ENCODE measurements at places on chromosomes 3 and 15.

GRCh38 chr3:130711565-130712324 is 34.9 kb downstream of the PIK3R4 start:
- DNase-seq = no peak

GRCh38 chr3:187788984-187789857 is 44.0 kb upstream of the BCL6 start:
- no peak for DNase-seq

GRCh38 chr3:48835650-48836366 is 11.9 kb downstream of the PRKAR2A start:
- no peak for DNase-seq

- DNase-seq = no peak
Measured at GRCh38 chr15:93671387-93671943, 559.9 kb upstream of the MCTP2 start.

DNA sequence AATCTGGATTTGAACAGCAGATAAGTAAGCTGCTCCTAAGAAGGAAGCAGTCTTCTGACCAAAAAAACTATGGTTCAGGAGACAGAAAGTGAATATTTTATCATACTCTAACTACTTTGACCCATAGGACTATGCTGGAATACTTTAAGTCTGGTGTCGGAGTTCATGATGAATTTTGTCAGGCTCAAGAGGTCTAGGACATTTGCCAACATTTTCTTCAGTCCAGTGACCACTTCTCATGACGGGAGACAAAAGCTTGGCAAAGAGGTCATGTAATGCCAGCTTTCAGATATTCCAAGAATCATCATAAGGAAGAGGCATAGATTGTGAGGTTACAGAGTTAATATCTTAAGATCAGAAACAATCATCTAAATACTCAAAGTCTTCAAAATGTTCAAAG is 20.5 kb upstream of the DCBLD2 start:
- no peak for DNase-seq

DNA sequence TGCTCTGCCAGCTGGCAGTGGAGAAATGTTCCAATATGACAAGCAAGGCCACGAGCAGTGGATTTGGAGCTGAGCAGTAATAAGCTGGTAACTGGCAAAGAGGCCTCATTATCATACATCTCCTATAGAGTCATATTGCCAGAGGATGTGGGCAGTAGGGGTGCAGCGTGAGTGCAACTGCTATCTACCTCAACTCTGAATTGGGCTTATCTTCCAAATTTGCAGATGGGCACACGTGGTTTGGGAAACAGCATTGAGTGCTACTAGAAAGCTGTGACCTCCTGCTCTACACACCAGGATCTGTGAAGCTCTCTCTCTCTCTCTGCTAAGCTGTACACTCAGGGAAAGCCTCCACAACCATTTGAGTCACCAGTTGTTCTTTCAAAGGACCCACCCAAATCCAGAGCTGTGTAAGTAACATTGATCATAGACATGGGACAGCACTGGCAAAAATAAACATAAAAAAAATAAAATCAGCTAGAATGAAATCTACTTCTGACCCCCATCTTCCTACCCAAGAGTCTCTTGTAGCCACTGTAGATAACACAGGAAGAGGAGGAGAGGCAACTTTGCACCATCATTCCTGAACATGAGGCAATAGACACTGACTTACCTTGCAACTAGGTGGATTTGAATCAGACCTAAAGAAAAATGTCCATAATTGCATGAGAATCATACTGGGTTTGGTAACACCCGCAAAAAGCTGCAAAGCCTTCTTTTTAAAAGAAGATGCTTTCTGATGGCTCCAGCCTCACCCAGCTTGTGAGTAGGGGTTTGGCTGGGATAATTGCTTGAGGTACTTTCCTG is 82.9 kb upstream of the THBS1 start:
- DNase-seq = no peak

DNA sequence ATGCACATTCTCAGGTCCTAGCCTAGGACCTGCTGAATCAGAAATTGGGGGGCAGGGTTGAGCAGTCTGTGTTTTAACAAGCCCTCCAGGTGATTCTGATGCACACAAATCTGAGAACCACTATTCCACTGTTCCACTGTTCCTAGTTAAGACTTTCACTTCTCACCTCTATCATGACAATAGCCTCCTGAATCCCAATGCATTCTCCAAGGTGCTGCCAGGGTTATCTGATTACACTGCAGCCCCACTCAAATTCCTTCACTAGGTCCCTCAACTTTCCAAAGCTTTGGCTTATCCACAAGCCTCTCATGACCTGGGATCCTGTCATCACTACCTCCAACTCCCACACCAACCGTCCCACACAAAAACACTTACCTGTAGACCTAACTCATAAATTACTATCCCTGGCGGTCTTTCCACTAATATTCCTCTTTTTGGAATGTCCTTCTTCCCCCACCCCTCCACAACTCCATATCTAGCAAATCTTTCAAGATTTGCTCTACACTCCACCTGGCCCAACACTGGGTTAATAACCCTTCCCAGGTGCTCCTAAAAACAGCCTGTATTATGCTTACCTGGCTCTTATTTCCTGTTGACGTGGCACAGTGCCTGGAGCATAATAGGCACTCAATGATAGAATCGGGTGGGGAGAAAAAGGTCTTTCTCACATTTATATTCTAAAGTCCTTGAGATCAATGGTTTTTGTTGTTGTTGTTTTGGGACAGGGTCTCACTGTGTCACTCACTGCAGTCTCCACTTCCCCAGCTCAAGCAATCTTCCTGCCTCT is 27.2 kb downstream of the TBL1XR1 start:
- no peak for DNase-seq

GRCh38 chr3:53146319-53146891 is 14.6 kb upstream of the PRKCD start:
- DNase-seq = no peak

DNA sequence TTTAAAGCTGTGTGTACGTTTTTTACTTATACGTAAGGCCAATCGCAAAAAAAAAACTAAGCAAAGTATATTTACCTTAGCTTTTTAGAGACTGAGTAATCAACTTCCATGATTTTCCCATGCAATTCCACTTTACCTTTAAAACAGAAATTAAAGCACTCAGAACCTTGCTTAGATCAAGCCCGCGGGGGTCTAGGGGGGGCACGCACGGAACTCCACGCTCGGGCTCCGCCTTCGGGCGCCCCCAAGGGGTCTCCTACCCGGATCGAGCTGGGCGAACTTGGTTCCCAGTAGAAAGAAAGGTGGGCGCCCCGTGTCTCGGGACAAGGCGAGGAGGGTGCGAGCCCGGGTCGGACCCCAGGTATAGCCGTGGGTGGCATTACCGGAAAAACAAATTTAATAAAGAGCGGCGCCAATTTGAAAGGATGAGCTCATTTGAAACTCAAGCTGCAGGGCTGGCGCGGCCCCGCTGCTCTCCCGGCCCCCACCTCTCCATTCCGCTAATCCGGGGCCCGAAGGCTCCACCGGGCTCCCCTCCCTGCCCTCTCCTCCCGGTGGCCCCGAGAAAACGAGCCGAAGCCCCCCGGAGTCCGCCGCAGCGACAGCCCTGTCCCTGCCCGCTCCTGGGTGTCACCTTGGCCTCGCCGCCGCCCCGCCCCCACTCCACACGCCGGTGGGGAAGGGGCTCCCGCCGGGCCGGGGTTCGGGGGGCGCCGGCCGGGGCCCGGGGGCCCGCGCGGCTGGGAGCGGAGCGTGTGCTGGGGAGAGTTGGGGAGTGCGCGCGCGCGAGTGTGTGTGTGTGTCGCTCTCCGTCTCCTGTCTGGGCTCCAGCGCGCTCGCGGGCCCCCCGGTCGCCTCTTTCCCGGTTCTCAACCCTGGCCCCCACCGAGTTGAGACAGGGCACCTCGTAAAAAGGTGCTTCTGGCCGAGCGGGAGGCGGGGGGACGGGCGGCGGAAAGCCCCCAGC is 1.5 kb downstream of the IGF2BP2 start:
- no peak for DNase-seq

DNA sequence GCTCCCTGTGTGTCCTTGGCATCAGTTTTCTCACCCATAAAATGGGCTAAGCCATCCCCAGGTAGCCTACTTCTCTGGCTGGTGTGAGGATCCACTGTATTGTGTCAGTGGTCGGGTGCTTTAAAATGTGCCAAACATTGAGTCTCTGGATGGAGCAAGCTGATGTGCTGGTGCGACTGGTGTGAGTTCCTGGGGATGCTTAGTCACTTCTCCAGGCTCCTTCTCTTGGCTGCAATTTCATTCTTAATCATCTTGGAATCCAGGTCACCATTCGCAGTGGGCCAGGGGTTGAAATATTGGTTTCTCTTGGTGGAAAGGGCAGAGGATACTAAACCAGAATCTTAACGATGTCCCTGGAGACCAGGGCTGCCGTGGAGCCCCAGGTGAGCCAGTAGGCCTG is 29.3 kb downstream of the SCN5A start:
- no peak for DNase-seq

DNA sequence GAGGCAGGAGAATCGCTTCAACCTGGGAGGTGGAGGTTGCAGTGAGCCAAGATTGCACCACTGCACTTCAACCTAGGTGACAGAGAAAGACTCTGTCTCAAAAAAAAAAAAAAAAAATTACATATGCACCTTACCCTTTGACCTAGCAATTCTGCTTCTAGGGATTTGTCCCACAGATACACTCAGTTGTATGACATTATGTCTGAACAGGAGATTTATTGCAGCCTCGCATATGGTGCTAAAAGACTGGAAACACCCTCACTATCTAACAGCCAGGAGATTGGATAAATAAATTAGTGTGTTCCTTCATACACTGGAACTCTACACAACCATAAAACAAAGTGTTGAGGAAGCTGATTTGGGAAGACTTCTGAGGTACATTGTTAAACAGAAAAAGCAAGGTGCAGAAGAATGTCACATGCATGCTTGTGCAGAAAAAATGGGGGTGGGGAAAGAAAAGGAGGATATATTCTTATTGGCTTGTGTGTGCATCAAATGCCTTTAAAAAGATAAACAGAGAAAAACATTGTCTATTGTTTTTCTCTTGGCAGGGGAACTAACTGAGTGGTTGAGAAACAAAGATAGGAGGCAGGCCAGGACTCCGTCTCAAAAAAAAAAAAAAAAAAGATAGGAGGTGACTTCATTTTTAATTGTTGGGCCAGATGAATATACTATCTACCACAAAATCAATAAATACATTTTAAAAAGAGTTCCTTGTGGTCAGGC is 30.9 kb downstream of the PPCDC start:
- no peak for DNase-seq

DNA sequence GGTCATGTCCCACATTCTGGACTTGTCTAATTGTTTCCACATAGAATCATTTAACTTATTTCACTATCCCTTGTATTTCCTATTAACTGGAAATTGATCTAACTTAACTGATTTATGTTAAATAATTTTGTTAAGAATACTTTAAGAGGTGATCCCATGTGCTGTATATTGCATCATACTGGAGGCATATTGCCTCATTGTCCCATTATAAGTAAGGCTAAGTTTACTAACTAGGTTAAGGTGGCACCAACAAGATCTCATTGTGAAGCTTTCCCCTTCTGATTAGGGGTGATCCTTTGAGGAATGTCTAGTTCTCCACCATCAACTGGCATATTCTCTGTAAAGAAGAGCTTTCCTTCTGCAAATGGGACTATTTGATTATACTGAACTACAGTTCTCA is 24.4 kb downstream of the MAP1A start:
- no peak for DNase-seq

GRCh38 chr3:27730774-27731659 is 8.9 kb upstream of the EOMES start:
- DNase-seq = no peak

DNA sequence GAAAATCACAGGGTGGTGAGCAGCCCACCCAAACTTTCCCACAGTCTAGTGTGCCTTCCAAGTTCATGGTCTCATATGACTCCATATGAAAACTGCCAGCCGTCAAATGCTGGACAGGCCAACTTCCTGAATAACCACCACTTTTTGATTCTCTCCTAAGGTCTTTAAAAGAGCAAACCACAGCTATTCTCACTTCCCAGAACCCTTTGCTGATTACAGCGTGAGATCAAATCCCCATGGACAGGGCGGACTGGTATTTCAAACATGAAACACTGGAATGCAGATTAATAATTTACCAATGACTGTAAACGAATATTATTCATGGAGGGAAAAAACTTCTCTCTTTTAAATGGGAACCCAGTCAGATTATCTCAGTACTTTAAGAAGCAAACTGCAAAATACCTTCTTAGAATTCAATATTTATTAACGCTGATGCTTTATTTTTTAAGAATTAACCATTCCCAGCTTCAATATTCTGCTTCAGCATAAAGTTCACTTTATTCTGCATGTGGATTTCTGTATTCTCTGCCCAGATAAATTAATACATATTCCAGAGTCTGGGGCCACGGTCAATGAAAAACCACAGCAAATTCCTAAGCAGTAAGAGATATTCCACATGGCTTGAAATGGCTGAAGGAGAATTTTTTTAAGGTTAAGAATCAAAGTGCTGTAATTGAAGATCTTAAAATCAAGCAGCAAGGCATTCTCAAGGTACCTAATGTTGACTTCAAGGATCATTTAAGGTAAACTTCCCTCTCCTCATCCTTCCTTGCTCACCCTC is 42.9 kb downstream of the MYO1E start:
- DNase-seq = no peak

- no peak for DNase-seq
Measured at GRCh38 chr15:57343048-57343447, 33.3 kb upstream of the CGNL1 start.

Data from NCI-H2227 treated with DMSO at 0.1 percent for 48 hours (cell line).